Nucleus accumbens (tissue), 56 donors: ENCODE measurements at places on chromosomes 5 and 9.

DNA sequence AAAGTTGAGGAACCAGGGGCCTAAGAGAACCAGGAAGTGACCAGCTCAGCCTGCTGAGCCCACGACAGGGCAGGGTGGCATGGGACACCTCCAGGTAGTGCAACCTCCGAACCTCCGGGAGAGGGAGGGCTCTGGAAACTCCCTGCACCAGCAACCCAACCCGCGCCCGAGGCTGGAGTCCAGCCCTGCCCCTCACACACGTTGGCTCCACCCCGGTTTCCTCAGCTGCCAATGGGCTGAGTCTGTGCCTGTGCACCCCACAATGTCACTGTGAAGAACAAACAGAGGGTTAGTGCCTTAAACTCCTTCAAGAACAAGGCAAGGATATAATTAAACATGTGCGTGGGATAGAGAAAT lies 17.0 kb upstream of the UNC5A start:
- DNase-seq: no peak

DNA sequence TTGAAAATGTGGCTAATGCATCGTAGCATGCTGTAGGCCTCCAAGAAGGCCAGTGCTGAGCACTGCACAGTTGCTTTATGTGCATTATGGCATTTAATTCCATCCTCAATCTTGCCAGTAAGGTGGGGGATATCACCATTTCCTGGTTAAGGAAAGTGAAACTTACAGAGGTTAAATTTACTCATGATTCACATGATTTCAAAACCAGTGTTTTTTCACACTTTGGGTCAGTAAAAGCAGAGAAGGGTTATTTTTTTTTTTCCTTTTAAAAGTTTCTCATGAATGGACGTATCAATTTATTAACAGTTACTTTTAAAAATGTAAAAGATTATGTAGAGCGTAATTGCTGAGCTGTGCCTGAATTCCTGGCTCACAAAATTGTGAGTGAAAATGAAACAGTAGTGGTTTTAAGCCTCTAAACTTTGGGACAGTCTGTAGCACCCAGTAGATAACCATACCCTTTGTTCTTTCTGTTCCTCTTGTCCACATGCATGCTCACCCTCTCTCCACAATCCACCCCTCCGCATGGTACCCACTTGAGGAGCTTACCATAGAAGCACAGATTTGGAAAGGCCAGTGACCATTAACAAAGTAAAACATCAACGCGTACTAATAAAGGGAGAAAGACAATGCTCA lies 21.2 kb downstream of the MAST4 start:
- no peak for DNase-seq

- DNase-seq: no peak
Measured at GRCh38 chr5:59019078-59019477, 436.2 kb downstream of the RAB3C start.

DNA sequence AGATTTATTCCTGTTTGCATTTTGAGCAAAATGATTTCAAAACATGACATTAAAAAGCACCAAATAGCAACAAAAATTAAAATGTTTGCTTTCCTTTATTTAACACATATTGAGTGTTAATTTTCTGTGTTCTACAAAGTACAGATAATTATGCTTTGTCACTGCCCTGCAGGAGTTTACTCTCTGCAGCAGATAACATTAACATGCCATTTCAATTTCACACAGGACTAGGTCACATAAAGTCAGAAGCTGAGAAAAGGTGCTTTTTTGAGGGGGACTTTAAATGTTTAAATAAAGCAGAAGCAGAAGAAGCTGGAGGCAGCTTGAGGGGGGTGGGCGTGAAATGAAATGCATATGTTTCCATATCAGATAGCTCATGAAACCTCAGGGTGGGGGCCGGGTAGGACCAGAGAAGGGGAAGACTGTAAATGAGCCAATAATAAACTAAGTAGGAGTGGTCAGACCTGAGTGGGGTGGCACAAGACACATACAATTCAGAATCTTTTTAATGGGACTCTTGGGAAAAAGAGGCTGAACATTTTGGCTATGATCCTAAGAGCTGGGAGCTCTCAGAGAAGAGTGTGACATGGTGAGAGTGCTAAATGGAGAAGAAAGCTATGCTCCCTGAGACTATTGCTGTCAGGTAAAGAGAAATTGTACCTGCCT lies 387.5 kb downstream of the FAM170A start:
- DNase-seq: no peak

GRCh38 chr5:129460936-129461710 lies 1.0 kb downstream of the ADAMTS19 start:
- no peak for DNase-seq

DNA sequence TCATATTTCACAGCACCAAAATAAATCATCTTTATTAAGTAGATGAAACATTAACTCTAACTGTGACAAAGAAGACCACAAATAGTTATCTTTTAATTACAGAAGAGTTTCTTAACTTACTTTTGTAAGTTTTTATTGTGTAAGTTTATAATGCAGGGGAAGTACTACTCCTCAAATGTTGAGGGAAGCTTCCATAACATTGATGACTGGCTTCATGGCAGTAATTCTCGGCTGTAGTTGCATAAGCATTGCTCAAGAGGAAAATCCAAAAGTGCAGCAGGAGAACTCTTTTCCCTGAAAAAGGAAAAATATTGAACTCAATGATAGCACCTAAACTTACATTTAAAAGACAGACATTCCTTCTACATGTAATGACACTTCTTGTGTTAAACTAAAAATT lies 4.6 kb downstream of the TSLP start:
- no peak for DNase-seq

DNA sequence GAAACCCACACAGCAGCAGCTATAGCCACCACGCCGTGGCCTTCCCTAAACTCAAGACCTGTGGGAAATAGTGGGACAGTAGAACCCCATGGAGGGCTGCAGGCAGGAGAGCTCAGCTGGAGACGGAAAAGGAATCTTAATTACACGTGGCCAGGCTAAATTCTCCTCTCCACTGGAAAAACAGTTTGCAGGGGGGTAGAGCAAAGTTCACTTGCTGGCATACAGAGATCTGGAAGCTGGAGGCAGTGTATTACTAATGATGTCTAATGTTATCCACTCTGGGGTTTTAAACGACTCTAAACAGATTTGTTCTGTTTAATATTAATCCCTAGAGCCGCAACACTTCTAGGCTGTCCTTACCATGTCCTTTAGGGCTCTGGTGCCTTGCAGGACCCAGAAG lies 257.1 kb downstream of the SAXO1 start:
- DNase-seq: no peak

GRCh38 chr5:180358694-180359093 lies 5.6 kb upstream of the GFPT2 start:
- DNase-seq: no peak

- no peak for DNase-seq
Measured at GRCh38 chr9:133207021-133207531, 2.0 kb downstream of the OBP2B start.

DNA sequence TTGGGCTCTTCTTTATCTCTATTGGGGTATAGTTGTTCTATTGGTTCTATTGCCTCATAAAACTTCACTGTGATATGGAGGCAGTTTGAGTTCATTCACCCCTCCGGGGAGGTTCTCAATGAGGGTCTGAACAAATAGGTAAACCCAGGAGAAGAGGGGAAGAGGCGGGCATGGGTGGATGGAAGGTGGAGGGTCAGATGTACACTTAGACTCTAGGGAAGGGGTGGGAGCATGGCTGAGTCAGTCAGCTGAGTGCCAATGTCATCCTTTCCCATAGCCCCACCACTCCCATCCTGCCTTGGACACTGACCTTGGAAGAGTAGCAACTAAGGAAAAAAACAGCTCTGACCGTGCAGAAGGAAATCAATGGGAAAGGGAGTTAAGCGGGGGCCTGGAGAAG lies 9.9 kb upstream of the FABP6 start:
- DNase-seq: no peak
